SK-N-SH treated with all-trans-retinoic acid at 6 μM for 48 hours (cell line): ENCODE measurements at places on chromosomes 1 and 21.
A peak's percentile ranks its signal among the peaks of the same experiment; 100 is the strongest.

DNA sequence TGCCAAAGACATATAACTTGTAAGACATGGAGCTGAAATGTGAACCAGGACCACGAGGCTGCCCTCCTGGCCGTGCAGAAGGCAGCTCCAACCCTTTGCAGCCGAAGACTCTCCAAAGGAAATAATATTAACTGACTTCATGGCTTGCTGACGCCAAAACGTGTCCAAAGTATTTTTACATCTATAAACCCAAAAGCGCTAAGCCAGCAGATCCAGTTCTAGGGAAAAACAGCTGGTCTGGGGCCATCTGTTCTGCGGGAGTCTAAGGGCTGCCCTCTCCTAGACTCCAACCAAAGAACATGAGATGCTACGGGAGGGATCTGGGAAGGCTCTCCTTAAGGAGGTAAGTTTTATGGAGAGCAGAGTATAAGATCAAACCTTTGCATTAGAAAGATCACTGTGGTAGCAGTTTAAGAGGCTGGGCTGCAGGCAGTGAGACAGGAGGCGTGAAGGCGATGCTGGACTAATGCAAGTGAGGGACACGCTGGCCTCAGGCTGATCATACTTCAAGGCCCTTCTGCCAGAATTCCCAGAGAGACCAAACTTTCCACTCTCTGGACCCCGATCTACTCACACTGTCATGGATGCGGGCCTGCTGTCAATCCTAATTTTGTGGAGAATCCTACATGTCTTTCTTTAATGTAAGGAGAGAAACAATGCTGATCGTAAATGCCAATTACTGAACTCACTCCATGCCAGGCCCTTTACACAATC is 1.2 kb downstream of the TMEM53 start:
- no peak for ATAC-seq

DNA sequence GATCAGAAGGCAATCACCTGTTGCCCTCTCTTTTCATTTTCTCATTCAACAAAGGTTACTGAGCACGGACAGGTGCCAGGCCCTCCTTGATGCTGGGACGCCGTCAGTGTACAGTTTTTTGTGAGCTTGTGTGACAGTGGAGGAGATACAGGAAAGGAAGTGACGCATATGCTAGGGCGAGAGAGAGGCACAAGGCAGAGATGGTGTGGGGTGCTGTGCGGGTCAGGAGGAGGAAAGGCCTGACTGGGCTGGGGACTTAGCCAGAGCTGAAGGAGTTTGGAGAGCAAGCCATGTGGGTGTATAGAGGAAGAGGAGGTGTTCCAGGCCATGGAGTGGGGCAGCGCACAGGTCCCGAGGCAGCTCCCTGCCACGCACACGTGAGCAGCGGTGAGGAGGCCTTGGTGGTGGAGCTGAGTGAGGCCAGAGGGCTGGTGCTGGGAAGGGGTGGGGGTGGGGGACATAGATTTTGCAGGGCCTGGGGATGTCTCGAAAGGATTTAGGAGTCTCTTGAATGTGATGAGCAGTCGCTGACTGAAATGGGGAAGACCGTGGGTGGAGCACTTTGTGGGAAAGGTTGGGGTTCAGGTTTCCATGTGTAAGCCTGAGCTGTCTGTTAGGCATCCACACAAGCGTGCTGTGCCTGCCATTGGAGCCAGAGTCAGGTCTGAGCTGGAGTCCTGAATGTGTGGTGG is 46.0 kb downstream of the TRAPPC10 start:
- no peak for ATAC-seq

GRCh38 chr1:93111561-93111960 is 32.5 kb downstream of the MTF2 start:
- peak; percentile 60 for ATAC-seq

- ATAC-seq: no peak
Measured at GRCh38 chr21:14491269-14491681, 54.8 kb downstream of the SAMSN1 start.

DNA sequence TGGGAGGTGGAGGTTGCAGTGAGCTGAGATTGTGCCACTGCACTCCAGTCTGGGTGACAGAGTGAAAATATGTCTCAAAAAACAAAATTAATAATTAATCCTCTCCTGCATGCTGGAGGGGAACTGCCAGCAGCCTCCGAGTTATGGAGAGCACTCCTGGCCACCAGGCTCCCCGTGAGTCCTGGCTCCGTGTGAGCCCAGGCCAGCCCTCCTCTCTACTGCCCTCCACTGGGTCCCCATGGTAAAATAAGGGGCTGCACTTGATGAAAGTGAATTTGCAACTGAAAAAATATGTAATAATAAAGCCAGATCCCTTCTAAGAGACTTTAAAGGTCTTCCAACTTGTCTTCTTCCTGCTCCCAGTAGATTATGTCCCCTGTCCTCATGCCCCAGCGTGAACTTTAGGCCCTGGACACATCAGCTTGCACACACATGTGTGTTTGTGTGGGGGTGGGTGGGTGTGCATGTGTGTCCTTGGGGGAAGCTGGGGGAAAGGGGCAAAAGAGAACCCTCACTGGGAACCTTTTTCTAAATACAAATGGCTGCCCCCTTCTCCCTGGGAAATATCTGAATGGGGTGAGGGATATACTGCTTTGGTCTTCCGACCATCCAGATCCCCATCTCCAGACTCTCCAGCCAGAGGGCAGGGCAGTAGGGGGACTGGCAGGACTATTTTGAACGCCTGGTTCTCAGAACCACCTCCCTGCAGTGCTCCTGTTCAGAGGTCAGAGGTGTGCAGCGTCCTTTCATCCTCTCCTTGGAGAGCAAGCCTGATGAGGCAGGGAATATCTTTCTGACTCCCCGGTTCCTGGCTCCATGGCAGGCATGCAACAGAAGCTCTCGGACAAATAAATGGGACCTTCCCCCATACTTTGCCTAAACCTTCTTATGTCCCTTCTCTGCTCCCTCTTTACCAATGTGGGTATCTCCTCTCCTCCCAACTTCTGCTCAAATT is 26.2 kb downstream of the NEK2 start:
- ATAC-seq: peak; percentile 96

DNA sequence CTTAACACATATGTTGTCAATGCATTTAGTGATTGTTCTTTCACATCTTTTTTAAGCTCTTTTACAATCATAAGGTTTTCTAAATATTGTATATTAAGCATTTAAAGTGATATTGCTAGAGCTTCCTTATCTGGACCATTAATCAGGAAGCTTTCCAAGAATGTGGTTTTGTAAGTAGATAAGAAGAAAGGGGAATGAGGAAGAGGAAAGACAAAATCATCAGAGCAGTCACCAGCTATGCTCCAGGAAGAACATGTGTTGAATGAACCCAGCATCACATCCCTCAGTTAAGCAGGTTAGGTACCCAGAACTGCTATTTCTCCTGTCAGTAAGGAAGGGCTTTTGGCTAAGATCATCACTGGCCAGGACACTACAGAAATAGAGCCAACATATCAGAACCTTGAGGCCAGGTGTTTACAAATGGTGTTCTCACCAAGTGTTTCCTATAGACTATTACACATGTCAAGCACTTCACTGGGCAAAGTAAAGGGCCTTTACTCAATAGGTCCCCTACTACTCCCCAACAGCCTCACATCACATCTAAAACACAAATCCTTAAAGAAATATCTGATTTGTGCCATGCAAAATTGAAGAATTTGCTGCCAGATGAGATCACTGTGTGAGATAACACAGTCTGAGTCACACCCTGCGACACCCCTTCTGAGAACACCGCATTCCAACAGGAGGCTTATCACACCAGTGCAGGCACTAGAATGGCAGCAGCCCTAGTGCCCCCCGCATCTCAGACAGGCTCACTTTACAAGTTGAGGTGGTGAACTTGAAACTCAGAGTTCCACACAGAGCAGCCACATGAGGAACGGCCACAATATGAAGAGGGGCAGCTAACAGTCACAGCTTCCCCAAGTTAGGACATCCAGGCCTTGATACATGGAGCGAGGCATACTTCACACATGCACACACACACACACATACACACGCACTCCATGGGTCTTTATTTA is 1.8 kb upstream of the SPRR2A start:
- ATAC-seq: no peak

GRCh38 chr1:1788136-1788535 is 9.9 kb upstream of the NADK start:
- ATAC-seq: no peak
